AG04450 (cell line): ENCODE measurements at places on chromosomes 6 and 20.

- DNase-seq: no peak
Observed at GRCh38 chr20:59255256-59255655, 45.2 kb upstream of the EDN3 start.

DNA sequence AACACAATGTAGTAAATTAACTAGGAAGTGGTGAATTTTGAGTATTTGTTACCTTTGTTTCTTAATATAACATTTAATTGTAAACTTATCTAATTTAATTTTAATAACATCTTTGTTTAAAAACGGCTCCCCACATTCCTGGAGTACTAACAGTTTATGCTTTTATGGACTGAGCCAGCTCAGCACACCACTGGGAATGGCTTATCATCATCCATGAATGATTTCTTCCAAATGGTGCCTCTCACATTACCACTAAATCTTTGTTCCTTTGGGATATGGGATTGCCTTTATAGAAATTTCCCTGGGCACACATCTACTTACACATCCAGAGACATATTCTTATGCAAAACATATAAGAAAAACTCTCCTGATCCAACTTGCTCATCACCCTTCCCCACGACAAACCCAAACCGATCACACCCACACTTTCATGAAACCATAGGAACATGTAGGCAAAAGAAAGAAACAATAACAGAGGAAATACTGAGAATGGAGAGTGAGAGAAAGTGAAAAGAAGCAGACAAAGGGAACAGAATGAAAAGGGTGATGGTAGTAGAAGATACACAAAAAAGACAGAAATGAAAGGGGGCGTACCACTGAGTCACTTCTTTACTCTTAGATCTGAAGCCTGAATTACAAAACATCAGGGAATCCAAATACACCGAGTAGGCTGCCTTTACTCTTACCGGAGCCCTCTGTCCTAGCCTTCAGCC, 58.5 kb upstream of the KCNK16 start:
- no peak for DNase-seq

GRCh38 chr20:57680131-57680716, 29.6 kb downstream of the PMEPA1 start:
- no peak for DNase-seq

GRCh38 chr6:4776131-4776492, at the start of gene CDYL:
CDYL (plus strand) TSS chr6:4776404; CDS start chr6:4776784, 380 bp downstream.
- DNase-seq: peak; percentile 51

DNA sequence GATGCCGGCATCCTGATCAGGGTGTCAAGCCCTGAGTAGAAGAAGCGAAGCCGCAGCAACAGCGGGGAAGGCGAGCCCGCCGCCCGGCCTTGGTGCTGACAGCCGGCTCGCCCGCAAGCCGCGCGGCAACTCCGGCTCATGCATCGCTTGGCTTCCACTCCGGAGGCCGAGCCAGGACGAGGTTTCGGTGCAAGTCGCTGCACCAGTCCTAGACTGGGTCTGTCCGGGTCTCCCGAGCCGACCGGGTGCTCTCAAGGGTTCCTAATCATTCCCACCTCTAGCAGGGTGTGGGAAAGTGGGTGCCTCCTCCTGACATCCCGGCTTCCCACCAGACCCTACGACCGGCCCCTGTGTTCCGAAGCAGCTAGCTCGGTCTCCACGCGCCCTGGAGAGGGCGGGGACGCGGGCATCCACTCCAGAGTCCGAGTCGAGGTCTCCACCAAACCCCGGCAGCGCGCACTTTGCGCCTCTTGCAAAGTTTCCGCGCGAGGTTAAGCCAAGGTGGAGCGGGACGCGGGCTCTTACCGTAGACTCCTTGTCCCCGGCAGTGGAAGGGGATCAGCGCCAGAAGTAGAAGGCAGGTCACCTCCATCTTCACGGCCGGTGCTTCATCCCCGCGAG, 1.4 kb downstream of the MDGA1 start:
- no peak for DNase-seq

- no peak for DNase-seq
Observed at GRCh38 chr20:56793916-56794315, 164.8 kb downstream of the TFAP2C start.

DNA sequence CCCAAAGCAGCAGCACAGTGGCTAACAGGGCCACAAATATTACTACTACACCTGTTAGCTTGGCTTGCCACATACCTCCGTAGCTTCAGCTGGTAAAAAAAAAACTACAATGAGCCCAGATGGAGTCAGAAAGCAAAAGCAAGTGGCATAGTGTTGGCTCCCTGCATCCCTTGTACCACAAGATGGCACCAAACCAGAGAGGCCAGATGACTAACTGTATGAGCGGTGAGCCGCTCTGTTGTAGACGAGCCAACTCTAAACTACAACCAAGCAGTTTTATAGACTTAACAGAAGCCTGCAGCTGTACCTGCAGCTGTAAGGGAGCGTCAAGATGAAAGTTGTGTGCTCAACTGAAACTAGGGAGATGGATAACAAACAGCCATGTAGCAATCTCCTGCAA, 84.5 kb upstream of the MCHR2 start:
- no peak for DNase-seq

- DNase-seq: no peak
Observed at GRCh38 chr20:24675651-24676352, 206.4 kb downstream of the SYNDIG1 start.

- DNase-seq: no peak
Observed at GRCh38 chr20:19257865-19258264, 45.4 kb downstream of the SLC24A3 start.

GRCh38 chr20:61588411-61589385, 336.6 kb downstream of the CDH4 start:
- DNase-seq: peak; percentile 46

DNA sequence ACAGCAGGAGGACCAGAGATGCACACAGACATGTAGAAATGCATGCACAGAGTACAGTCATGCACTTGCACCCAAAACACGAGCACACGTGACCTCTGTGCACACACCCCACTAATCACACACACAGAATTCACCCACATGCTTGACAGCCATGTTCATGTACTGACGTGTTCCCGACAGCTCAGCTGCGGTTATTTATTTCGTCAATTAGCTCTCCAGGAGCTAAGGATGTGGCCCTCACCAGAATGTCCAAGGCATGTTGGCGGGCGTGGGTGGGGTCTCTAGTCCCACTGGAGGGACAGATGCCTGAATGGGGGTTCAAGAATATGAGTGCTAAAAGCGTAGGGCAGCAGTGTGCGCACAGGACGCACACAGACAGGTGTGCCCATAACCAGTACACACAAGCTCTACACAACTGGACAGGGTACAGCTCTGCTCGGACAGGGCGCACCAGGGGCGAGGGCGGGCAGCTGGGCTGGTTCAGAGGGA, 571 bp upstream of the PRPF6 start:
- DNase-seq: no peak

- DNase-seq: no peak
Observed at GRCh38 chr20:47691625-47692024, 93.7 kb downstream of the SULF2 start.

DNA sequence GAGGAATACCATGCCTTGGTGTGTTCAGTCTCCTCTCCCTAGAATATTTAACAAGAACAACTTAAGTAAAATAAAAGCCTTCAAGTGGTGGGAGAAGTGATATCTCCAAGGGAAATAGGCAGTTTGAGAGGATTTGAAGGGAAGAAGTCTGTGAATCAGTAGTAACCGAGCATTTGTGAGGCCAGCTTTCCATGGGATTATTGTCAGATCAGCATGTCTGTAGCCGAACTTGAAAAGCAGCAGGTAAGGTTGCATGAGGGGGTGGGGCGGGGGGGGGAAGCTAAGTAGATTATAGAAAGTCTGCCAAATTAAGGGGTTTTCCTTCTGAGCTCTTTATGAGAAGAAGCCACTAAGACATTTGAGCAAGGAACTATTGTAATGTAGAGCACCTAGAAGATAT, 92.6 kb downstream of the GRIK2 start:
- no peak for DNase-seq

DNA sequence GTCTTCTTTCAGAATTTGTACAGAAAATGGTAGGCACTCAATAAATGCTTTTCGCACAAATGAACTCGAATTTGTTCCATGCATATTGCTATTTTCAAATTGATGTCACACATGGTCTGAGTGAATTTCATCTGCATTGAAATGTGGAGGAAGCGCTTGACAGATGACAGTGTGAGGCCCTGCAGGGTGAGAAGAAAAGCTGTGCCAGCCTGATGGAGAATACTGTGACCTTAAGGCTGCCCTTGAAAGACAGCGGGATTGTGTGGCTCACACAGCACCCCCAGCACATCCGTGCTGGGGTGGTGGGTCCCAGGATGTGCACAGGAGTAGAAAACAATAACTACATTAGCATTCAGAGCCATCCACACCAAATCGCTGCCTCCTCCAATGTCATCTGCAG, 14.8 kb upstream of the MCHR2 start:
- no peak for DNase-seq

DNA sequence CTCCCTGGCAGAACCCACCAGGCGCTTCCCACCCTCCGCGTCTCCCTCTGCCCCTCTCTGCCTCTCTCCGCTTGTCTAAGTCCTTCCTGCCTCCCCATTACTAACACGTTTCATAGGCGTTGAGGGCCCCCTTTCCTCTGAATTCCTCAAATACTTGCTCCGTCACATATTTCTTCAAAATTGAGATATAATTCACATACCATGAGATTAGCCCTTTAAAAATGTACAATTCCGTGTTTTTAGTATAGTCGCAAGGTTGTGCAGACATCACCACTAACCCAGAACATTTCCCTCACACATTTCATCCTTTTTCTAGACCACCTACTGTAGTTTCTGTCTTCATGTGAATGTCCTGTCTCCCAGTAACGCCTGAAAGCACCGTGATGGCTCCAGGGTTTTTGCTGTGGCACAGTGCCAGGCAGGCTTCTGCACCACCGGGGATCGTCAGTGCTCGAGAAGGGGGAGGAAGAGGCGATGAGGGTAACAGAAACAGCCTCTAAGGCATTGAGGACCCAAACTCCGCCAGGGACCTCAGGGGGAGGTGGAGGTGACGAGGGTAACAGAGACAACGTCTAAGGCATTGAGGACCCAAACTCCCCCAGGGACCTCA, 141.9 kb upstream of the SNX9 start:
- DNase-seq: no peak

- DNase-seq: no peak
Observed at GRCh38 chr6:89716532-89716931, 78.0 kb upstream of the LYRM2 start.

- DNase-seq: peak; percentile 64
Observed at GRCh38 chr20:50029697-50030461, 47.1 kb downstream of the SNAI1 start.

DNA sequence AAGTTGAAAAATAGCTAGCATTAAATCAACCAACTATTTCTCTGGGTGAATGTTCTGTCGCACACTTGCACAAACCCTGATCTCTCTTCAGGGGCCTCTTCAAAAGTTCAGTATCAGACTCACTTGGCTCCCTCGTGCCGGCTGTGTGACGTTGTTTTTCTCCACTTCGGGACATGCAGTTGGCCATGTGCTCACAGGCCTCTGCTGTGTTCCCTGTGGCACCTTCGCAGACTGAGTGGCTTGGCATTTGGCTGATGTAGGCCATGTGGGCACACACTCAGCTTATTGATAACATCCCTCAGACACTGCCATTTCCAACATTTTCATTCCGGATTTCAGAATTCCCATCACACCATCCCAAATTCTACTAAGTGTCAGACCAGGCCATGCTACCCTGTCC, 49.3 kb downstream of the PACRG start:
- no peak for DNase-seq

GRCh38 chr20:373171-373890, 7.2 kb upstream of the TRIB3 start:
- DNase-seq: no peak

GRCh38 chr20:4722993-4723392, 1.3 kb downstream of the PRND start:
- DNase-seq: no peak

- DNase-seq: no peak
Observed at GRCh38 chr6:167648501-167649278, 178.0 kb upstream of the AFDN start.

DNA sequence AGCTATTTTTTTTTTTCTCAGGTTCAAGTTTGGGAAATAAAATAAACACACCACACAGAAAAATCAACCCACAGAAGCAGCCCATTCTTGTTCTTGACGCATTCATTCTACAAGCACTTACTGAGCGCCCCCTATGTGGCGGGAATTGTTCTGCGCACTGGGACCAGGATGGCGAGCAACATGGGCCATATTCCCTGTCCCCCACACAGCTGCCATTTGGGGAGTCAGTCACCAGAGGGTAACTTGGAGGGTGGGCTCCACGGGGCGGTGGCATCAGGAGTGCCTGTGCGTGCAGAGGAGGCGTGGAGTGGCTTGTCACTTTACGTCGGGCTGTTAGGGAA, 185.0 kb upstream of the PDE10A start:
- DNase-seq: no peak

GRCh38 chr6:136719280-136720044, 72.8 kb downstream of the MAP3K5 start:
- no peak for DNase-seq

GRCh38 chr6:129282019-129282418, 399.1 kb downstream of the LAMA2 start:
- DNase-seq: no peak

DNA sequence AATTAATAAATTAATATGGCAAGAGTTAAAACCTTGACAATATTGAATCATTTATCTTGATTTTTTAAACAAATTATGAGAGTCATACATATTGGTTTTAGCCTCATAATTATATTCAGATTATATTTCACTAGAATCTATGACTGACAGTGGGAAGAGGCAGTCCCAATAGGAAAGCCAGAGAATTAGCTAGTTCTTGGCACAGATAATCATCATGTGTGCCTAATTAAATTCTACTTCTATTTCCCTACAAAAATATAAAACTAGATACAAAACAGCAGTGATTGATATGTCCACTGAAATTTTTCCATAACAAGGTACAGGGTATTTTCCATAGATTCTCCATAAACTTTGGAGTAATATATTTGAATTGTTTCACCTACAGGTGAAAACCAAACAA, 38.6 kb downstream of the COL9A1 start:
- DNase-seq: no peak

DNA sequence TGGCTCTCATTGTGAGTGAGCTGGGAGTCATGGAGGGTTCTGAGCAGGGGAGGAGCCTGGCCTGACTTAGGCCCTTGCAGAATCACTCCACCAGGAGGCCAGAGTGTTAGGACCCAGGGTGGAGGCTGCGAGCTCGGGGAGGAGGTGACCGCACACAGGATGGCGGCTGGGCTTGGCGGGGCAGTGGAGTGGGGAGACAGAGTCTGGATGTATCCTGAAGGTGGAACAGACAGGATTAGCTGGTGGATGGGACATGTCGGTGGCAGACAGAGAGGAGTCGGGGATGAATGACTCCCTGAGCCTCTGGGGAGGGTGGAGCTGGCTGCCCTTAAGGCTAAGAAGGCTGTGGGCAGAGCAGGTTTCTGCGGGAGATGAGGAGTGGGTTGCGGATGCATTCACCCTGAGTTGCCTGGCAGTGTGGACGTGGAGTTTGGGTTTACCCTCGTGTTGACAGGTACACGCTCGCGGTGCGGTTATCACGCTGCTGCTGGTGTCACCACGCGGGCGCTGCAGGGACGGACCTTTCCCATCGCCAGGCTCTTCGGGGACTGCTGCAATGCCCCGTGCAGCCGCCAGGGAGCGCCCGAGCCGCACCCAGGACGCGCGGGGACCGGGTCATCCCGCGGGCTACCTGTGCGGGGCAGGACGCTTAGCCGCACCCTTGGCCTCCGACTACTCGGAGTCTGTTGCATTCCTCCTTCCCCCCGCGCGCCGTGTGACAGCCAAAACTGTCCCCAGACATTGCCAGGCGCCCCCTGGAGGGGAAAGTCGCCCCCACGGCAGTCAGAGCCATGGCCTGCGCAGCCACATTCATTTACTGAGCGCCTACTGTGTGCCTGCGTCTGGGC, 43.0 kb upstream of the PTGIS start:
- DNase-seq: no peak
